ENCODE measurements at places on chromosomes 13 and 19. TPM values are rescaled to one million over a fixed set of nuclear protein-coding genes. Genes with fewer than 3 reads are reported as not detected.

DNA sequence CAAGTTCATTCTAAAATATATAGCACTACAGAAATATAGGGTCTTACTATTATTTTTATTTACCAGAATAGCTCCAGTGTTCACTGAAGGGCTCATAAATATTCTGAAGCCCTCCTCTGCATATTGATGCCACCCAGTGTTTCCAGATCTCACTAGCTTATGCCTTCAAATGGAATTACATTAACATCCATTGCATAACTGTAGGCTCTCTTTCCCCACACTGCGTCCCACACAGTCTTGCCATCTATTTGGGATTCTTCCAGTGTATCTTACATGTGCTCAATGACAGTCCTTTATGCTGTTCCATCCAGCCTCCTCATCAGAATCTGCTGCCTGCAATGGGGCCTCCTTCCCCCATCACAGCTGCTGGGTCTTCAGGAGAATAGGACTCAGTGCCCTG is 137.2 kb downstream of the CYSLTR2 start:
- DNase-seq: no peak

TMPRSS9 gene
- total RNA-seq: 0.10 TPM

DCT gene
- total RNA-seq: not detected

DNA sequence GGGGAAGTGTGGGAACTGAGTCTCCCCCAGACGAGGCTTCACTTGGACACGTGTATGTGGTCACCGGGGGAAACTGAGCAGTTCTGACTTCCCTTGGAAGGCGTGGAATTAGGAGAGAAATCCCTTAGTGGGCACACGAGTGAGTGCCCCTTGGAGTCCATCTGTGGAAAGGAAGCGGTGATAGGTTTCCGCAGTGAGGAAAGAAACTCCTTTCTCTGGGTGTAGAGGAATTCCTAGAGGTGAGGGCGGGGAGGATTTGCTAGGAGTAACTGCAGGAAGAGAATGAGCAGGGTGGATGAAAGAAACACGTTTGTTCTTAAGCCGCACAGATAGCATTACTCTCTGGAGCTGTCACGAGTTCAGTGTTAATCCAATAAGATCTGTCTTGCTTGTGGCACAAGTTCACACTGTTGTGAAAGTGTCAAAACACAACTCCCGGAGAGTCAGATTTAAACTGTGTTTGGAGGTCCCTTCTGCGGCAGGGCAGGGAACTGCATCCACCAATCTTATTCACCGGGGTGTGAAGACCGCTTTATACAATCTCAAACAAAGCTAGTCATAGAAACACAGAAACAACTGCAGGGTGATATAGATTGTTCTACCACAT is 1.2 kb downstream of the KL start:
- peak; percentile 36 for DNase-seq

DNA sequence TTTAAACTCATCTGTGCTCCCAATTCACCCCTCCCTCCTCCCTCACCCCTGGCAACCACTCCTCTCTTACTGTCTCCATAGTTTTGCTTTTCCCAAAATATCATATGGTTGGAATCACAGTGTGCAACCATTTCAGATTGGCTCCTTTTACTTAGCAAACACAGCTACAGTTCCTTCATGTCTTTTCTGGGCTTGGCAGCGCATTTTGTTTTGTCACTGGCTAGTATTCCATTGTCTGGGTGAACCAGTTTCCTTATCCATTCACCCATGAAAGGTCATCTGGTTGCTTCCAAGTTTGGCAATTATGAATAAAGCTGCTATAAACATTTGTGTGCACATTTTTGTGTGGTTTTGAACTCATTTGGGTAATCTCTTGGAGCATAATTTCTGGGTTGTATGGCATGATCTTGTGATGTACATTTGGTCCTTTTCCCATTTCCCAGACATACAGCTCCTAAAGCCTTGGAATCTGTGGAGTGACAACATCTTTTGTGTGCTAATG is 23.9 kb upstream of the GAS6 start:
- DNase-seq: peak; percentile 42

DNA sequence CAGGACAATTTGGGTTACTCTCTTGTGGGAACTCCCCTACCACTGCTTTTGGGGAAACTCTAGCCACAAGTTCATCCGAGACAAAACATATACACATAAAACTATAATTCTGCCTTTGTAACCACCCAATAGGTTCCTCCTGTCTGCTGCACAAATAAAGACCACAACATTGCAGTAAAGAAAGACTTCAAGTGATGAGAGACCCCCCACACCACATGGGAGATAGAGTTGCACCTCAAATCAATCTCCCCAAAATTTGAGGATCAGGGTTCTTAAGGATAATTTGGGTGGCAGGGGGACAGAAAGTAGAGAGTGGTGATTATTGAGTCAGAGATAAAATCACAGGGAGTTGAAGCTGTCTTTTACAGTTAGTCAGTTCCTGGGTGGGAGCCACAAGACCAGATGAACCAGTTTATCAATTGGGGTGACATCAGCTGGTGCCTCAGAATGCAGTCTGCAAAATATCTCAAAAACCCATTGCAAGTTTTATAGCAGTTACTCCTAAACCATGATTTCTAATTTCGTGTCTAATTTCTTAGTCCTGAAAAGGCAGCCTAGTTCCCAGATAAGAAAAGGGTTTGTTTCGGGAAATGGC is 1348.5 kb downstream of the PCDH9 start:
- no peak for DNase-seq

- no peak for DNase-seq
Measured at GRCh38 chr13:59442944-59443486, 720.7 kb downstream of the DIAPH3 start.

GRCh38 chr13:84865783-84866221 is 933.4 kb downstream of the SLITRK6 start:
- peak; percentile 29 for DNase-seq

DNA sequence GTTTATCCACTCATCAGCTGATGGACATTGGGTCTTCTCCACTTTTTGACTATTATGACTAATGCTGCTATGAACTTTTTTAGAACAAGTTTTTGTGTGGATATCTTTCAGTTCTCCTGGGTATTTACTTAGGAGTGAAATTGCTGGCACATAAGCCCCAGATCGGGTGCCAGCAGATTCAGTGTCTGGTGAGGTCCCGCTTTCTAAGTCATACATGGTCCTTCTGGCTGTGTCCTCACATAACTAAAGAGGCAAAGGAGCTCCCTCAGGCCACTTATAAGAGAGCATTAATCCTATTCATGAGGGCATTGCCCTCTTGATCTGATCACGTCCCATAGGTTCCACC is 600 bp upstream of the ZNF226 start:
- DNase-seq: no peak

ZNF628 gene
- 3.1 TPM for total RNA-seq

DNA sequence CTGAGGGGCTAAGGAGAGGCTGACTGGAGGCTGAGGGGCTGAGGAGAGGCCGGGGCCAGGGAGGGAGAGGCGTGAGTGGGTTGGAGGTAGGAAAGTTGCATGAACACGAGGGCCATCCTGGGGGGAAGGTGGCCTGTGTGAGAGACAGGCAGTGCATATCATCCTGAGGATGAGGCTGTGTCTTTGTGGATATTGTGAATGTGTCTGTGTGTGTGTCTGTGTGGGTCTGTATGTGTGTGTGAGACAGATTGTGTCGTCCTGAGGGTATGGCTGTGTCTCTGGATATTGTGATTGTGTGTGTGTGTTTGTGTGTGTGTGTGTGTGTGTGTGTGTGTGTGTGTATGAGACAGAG is 422 bp downstream of the ZNF71 start:
- peak; percentile 29 for DNase-seq

GRCh38 chr19:49502866-49503581 is 6.8 kb downstream of the RPS11 start:
- peak; percentile 78 for DNase-seq

GRCh38 chr13:28583651-28584091 is 75.3 kb upstream of the POMP start:
- DNase-seq: no peak

- DNase-seq: no peak
Measured at GRCh38 chr13:110971486-110971885, 56.6 kb upstream of the ANKRD10 start.

DNA sequence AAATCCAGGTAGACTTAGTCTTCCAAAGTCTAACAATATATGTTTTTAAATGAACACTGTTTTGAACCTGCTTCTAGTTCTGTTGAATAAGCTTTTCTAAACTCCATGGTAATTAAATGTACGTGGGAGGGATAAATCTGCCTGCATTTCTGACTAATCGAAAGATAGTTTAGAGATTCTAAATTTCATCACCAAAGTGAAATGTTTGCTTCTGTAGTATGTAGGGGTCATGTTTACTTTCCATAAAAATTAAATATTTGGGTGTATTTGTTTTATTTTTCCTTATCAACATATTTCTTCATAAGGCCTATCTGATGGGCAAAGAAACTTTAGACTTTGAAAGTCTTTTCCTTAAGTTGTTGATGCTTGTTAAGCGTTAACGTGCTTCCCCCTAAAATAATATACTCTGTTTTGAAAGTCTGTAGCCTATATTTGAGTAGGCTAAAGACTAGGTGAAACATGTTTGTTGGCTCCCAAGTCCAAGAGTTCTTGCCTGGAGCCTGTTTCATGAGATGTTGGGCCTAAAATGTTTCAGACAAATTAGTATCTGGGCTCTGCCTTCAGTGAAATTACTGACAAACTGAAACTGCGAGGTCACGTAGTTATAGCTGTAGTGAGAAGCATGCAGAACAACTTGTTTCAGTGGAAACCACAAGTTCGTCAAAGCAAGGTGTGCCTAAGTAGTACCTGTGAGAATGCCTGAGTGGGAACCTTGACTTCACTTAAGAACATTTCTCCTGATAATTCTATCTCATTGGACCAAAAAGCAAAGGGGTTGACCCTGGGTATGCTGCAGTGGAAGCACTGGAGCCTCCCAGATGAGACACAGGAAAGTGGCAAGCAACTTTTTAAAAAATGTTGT is 126.2 kb downstream of the LMO7 start:
- no peak for DNase-seq

DNA sequence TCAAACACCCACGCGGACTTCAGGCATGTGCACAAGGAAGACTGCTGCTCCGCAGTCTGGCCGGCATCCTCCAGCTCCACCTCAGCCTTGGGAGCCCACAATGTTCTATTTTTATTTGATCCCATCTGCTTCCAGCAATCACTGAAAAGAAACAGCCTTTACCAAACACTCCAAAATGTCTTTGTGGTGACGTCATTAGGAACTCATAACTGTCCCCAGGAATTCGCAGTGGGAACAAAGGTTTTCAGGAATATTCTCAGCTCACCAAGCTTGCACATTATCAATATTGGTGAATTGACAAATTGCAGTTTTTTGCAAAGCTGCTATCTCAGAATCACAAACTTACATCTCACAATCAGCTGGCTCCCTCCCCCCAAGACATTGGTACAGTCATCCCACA is 15.2 kb upstream of the ZNF841 start:
- DNase-seq: no peak

GRCh38 chr19:18713550-18714117 is 30.2 kb downstream of the CRTC1 start:
- no peak for DNase-seq

DNA sequence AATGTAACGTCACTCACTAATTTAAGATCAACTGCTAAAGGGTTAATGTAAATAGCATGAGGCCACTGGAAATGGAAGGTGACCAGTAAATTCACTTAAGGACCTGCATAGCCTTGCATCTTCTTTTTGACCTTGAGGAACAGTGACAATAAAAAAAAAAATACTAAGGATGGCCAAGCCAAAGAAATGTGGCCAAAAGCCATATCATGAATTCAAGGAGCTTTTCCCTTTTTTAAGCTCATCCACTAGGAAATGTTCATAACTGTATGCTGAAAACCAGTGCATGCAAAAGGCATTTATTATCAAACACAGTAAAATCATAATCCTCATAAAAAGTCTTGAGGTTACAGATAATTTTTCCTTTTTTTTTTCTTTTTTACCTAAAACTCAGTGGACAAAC is 77.5 kb downstream of the LHFPL6 start:
- no peak for DNase-seq

DNA sequence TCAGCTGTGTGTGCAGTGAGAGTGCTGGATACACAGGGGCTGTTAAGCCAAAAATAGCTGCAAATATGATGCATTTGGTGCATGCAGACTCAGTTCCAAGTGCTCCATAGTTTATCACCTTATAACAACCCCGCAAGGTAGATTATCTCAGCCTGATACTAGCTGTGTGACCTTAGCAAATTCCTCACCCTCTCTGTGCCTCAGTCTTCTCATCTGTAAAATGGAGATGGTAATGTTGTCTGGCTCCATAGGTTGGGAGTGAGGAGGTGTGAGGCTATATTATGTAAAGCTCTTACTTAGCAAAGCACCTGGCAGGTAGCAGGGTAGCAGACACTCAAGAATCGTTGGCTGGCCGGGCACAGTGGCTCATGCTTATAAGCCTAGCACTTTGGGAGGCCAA is 23.8 kb upstream of the SHKBP1 start:
- DNase-seq: no peak

ITM2B gene
- 164 TPM for total RNA-seq

TARM1 gene
- total RNA-seq: not detected

GRCh38 chr13:103157016-103157415 is 90.8 kb upstream of the SLC10A2 start:
- DNase-seq: no peak

ELAVL1 gene
- 39.0 TPM for total RNA-seq

GRCh38 chr13:20019043-20019442 is 60.5 kb downstream of the ZMYM2 start:
- DNase-seq: no peak

KCNC3 gene
- total RNA-seq: 0.12 TPM

GRCh38 chr19:23784274-23784673 is 25.6 kb upstream of the ZNF681 start:
- no peak for DNase-seq

IFNL1 gene
- total RNA-seq: not detected

SLC17A7 gene
- total RNA-seq: 0.84 TPM

DNA sequence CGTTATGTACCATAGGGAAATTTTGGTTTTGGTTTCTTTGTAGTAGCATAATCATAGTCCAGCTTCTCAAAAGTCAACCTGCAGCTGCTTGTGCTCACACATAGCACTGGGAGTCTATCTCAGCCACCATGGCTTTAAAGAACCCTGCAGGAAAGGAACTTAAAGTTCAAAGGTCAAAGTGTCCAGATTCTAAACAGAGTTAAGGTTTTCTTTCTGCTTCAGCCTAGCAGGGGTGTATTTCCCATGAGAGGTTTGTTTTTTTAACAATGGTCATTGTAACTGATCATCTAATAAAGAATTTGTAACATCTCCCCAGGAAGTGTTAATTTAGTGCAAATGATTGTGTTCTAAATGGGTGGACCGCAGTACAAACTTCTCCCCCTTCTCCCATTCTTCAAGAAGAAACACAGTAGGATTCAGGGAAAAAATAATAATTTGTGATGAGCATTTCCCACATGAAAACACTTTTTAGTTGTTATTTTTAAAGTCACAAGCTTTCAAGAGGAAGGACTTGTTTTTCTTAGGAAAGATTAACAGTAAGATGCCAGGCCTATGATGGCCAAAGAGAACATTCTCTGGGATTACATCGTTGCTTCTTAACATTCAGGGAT is 168.0 kb downstream of the EFNB2 start:
- no peak for DNase-seq

DNA sequence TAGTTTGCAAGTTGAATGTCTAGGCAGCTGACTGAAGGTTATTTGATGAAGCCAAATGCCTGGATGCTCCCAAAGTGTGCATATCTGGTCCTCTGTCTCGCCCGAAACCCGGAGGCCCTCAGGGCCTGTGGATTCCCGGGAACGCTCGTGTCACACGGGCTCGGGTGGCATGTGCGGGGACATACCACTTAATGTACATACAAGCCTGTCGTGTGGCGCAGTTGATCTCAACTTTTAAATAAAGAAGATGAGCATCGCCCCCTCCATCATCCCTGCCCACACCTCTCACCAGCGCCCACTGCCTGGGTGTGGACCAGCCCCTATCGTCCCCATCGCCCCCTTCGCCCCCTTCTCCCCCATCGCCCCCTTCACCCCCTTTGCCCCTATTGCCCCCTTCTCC is 33.9 kb downstream of the ATP11A start:
- DNase-seq: no peak
